NCI-H748 treated with DMSO at 0.1 percent for 48 hours (cell line): ENCODE measurements at places on chromosomes 13 and 19.

- no peak for DNase-seq
Measured at GRCh38 chr19:1322198-1322981, 36.7 kb downstream of the EFNA2 start.

DNA sequence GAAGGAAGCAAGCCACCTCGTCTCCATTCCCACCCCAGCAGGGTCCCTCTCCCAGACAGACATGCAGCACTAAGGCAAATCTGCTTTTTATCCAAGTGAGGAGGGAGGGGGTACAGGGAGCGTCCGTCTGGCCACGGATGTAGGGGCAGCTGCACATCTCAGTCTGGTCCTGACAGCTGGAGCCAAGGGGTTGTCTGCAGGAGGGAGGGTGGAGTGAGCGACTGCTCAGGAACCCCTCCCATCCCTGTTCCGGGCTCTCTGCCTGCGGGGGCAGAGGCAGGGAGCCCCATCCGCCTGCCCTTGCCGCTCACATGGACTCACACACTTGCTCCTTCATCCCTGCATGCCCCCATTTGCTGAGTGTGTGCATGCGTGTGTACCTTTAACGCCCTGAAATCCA, 2.5 kb downstream of the TMEM190 start:
- DNase-seq = no peak

DNA sequence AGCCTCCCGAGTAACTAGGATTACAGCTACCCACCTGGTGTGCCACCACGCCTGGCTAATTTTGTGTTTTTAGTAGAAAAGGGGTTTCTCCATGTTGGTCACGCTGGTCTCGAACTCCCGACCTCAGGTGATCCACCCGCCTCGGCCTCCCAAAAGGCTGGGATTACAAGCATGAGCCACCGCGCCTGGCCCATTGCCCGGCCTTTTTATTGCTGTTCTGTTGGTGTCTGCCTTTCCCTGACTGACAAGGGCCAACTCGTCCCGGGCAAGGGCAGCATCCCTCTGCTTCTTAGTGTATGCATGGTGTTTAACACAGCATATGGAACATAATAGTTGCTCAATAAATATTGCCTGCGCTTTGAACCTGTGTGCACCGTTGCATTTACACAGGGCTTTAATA, 6.2 kb upstream of the RETN start:
- no peak for DNase-seq

- DNase-seq = no peak
Measured at GRCh38 chr13:27353708-27354107, 70.7 kb upstream of the GTF3A start.

- no peak for DNase-seq
Measured at GRCh38 chr13:70027551-70027950, 80.1 kb upstream of the ATXN8OS start.

- no peak for DNase-seq
Measured at GRCh38 chr19:1828279-1829238, 16.5 kb upstream of the ATP8B3 start.

- DNase-seq = no peak
Measured at GRCh38 chr13:77860507-77860981, 58.1 kb downstream of the EDNRB start.

DNA sequence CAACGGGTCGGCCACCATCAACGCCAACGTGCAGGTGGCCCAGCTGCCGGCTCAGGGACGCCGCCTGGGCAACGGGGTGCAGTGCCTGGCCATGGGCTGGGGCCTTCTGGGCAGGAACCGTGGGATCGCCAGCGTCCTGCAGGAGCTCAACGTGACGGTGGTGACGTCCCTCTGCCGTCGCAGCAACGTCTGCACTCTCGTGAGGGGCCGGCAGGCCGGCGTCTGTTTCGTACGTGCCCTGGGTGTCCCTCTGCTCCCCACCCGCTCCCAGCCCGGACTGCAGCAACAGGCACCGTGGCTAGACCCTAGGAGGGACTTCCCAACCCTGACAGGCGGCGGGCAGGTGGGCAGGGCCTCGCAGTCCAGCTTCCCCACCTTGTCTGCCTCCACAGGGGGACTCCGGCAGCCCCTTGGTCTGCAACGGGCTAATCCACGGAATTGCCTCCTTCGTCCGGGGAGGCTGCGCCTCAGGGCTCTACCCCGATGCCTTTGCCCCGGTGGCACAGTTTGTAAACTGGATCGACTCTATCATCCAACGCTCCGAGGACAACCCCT, 3.5 kb downstream of the ELANE start:
- no peak for DNase-seq

- DNase-seq = no peak
Measured at GRCh38 chr13:76720821-76721220, 165.4 kb downstream of the KCTD12 start.

DNA sequence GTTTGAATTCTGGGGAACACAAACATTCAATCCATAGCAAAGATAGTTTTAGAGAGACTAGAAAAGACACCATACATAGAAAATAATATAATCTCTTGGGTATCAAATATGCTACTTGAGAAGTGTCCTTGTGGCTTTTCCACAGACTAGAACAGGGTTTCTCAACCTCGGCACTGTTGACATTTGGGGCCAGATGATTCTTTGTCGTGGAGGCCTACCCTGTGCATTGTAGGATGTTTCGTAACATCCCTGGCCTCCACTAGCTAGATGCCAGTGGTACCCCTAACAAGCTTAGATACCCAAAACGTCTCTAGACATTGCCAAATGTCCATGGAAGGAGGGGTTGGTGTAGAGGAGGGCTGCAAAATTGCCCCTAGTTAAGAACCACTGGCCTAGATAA, 2.2 kb upstream of the ESD start:
- DNase-seq = no peak

DNA sequence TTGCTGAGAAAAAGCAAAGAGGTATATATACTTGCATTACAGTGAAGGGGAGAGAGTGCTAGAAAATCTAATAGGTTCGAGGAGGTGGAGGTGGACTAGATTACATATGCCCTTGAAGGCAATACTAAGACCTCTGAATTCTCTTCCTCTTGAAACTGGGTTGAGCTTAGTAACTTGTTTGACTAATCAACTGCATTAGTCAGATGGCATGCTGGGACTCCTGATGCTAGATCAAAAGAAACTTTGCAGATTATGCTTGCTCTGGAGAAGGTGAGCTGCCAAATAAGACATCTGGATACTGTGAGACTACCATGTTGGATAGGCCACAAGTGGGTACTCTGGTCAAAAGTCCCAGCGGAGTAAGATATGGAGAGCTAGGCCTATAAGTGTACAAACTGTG, 331.3 kb downstream of the KLF5 start:
- DNase-seq = no peak

DNA sequence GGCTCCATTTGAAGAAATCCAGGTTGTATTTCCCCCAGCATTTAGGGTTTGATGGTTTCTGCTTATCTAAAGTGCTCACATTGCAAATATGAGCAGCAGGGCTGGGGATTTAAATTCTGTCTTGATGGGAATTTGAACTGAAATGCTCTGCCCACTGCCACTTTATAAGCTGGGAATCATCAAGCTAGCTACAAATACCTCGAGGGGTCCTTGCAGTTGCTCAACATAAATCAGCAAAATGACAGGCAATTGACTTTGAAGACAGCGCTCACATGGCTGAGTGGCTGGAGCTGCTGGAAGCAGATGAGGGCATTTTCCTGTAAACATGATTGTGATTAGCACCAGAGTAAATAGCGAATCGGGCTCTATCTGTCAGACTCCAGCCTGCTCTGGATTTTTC, 39.4 kb upstream of the MEDAG start:
- DNase-seq = no peak

DNA sequence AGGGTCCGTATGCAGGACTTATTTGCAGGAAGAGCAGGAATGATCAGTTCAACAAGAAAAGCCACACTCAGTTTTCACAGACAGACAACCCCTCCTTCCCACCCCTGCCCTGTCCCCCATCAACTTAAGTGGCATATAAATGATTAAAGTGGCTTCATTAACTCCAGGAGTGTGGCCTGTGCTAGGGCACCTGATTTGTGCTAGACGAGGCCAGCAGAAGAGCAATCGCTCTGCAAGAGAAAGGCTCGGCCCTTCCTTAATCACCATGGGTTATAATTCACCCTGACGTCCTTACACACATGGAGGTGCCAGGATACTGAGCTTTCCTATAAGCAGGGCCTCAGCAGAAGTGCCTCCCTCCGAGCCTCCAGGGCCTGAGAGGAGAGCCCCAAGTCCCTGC, 14.6 kb downstream of the C19orf12 start:
- no peak for DNase-seq

- no peak for DNase-seq
Measured at GRCh38 chr13:114108894-114109293, 23.5 kb downstream of the RASA3 start.

- DNase-seq = no peak
Measured at GRCh38 chr19:5951338-5951861, 26.5 kb downstream of the RANBP3 start.

- DNase-seq = no peak
Measured at GRCh38 chr13:98549006-98549727, 27.7 kb downstream of the STK24 start.

DNA sequence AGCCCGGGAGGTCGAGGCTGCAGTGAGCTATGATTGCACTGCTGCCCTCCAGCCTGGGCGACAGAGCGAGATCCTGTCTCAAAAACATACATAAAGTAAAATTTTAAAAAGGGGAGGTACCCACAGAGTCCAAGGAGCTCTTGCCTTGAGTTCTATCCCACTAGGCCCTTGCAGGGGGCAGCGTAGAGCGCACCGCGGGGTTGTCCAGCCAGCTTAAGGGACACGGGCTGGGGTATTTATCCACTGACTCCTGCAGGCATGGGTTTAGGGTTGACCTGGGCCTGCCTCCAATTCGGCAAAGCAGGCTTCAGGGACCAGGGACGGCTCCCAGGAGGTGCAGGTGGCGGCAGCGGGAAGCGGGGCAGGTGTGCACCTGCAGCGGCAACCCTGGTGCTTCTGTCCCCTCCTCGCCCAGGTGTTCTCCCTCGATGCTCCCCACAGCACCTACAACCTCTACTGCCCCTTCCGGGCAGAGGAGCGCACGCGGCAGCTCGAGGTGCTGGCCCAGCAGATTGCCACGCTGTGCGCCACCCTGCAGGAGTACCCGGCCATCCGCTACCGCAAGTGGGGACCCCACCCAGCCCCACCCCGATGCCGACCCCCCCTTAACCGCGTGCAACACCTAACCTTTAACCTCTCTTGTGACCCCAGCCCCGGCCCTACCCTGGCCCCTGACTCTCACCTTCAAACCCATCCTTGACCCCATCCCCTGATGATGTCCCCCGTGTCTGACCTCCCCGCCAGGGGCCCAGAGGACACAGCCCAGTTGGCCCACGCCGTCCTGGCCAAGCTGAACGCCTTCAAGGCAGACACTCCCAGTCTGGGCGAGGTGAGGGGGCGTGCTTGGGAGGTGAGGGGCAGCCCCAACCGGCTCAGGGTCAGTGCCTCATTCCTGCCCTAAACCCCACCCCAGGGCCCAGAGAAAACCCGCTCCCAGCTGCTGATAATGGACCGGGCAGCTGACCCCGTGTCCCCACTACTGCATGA, 4.7 kb downstream of the STXBP2 start:
- no peak for DNase-seq

- DNase-seq = no peak
Measured at GRCh38 chr13:43865892-43866291, 13.6 kb downstream of the CCDC122 start.

DNA sequence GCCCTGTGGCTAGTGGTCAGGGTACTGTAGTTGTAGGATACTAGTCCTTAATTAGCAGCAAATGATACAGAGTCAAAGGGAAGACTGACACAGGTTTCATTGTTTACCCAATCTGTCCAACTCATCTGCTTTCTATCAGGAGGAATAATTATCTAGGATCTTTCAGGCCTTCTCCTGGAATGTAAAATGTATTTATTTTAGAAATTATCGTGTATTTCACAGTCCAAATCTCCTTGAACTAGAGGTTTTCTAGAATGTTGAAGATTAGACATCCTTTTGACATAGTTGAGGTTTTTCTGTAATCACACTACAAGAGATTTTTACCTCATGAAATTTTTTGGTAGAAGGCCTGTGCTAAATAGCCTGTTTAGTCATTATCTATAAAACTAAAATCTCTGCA, 1694.8 kb upstream of the PCDH20 start:
- no peak for DNase-seq

- peak; percentile 18 for DNase-seq
Measured at GRCh38 chr19:35090506-35091214, 25.0 kb upstream of the FXYD3 start.

DNA sequence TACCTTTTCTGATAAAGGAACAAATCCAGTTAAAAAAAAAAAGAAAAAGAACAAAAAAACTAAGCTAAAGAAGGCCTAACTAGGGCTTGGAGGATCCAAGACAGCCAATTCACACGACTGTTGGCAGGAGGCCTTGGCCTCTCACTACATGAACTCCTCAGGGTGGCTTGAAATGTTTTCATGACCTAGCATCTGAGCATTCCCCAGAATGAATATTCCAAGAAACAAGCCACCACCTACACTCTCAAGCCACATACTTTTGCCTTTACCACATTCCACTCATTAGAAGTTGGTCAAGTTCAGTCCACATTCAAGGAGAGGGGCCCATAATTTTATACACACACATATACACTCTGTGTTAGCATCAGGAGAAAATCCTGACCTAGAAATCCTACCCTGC, 97.6 kb upstream of the SIAH3 start:
- no peak for DNase-seq

DNA sequence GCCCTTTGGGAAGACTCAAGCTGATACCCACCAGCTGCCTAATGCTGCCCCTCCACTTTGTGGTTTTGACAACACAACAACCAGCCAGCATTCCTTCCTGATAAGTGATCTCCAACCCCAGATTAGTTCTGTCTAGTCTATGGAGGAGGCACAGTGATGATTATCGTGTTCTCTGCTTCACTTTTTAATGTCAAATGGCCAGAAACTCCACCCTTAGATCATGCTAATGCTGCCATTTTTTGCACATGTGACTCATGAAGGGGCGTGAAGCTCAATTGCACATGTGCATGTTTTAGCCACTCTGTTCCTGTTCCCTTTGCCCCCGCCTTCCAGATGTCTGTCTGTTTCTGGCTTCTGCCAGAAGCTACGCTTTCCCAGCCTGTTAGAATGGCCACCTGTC, 199.8 kb downstream of the COG6 start:
- DNase-seq = no peak

DNA sequence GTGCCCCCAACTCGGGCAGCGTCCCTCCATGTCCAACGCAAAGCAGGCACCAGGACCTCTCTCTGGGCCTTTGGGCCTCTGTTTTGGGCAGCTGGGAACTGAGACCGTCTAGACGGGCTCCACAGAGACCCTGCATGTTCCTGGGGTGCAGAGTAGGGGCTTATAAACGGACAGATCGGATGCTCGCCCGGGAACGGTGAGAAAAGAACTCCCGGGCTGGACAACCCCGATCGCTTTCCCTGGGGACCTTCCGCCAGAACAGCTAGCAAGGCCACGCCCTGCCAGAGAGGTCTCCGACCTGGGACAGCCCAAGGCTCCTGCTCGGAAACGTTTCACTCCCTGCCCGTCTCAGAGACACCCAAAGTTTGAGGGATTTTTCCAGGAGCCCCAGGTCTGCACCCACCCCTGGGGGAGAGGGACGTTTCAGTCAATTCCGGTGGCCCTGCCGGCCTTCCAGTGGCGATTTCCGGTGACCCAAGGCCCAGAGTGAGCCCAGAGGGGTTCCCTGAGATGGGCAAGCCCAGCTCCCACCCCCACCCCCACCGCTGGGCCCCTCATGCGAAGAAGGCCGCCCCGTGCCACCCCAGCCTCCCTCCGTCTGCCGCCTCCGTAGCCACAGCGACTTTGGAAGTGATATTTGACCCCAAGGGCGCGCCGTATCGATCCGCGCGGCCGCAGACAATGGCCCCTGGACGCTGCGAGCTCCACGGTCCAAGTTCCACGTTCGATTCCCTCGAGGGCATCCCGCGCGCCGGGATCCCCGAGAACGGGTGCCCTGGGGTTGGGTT, 1.7 kb downstream of the NR2F6 start:
- DNase-seq = no peak
